ENCODE measurements at places on chromosomes 6 and 20.

GRCh38 chr20:23011008-23011721 is 23.9 kb upstream of the SSTR4 start:
- no peak for DNase-seq

DNA sequence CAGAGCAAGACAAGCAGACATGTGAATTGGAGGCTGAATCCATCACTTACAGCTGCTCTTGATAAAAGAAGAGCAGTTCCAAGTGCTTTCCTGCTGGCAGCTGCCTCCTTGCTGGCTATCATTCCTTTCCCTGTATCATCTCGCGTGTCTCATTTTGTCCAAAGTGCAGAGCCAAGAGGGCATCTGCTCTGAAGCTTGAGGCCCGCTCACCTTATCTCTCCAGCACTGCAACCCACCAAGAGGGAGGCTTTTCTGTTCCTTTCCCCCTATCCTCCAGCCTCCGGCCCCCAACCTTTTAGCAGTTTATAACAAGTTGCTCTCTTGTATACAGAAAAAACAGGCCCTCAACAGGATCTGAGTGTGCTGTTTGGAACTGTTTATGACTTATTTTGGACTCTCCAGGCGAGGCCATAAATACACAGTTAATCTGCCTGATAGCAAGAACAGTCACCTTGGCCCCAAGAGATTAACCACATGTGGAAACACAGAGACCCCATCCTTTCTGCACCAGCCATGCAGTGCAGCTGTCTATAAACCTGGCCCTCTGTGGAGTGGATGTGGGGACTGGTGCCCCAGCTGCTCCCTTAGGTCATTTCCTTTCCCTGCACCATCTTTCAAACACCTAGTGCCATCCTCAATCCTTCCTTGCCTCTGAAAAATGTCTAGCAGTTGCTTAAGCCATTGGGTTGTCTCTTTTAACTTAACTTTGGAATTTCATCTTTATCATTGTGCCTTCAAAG is 172.5 kb upstream of the FERMT1 start:
- DNase-seq, result no peak

GRCh38 chr6:157885211-157885788 is 62.3 kb downstream of the SNX9 start:
- DNase-seq, result no peak

GRCh38 chr6:80640176-80640575 is 533.7 kb downstream of the BCKDHB start:
- no peak for DNase-seq

DNA sequence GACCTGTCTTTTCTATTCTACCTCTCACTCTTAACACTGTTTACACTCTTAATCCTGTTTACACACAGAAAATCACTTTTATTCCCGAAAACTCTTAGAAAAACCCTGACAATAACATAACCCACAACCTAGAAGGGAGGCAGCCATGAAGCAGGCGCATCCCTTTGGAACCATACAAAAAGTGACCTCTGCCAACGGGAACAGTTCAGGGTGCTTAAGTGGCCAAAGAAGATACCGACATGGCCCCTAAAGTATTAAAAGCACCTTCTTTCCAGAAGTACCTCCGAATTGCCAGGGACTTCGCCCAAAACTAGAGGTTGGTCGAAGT is 490 bp downstream of the MMUT start:
- no peak for DNase-seq

DNA sequence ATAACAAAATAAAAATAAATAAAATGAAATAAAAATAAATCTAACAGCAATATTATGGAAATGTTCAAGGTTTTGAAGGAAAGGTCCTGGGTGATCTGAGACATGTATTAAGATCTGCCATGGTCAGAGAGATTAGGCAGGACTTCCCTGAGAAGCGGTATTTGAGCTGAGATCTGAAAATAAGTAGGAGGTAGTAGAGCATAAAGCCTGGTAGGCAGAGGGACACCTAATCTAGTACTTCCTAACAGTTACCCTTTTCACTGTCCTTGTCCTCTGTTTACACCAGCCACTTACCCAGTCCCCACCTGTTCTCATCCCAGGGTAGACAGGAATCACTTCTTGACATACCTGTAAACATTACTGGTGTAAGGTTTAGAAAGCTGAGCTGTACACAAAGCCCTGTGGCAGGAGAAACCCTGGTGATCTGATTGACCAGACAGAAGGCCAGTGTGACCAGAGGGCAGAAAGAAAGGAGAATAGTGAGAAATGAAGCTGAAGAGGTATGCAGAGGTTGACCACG is 8.3 kb upstream of the ZNF318 start:
- DNase-seq, result no peak

DNA sequence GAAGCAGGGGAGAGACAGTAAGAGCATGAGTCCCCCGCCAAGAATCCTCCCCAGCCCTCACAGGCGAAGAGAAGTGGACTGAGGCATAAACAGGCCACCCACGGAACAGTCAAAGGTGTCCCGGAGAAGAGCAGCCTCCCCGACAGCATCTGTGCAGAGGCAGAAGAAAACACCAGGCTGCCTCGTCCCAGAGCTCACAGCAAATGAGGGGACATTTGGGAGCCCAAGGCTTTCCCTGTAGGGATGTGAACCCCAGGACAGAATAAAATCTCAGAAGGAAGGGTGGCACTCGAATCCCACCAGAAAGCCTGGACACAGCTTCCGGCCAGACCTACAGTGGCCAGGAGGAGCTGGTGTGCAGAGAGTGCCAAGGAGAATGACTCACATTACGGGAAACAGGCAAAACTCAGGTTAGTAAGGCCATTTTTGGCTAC is 90.4 kb downstream of the DLL1 start:
- DNase-seq, result no peak

GRCh38 chr6:39965751-39966150 is 31.5 kb upstream of the MOCS1 start:
- no peak for DNase-seq

DNA sequence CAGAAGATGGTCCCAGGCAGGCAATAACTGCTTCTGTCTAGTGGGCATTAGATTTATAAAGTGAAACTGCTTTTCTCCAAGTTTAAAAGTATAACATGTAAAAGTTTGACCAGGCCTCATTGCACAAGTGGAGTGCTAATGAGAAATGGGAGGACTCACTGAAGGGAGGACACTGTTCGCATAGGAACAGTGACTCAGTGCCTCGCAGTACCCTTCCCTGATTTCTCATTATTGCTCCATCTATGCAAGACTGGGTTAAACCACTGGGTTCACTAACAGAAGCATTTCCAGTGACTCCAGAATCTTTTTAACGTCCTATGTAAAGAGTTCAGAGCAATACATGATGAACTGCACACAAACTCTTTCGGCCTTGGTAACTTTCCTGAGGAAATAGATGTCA is 79.6 kb downstream of the PCSK2 start:
- no peak for DNase-seq

DNA sequence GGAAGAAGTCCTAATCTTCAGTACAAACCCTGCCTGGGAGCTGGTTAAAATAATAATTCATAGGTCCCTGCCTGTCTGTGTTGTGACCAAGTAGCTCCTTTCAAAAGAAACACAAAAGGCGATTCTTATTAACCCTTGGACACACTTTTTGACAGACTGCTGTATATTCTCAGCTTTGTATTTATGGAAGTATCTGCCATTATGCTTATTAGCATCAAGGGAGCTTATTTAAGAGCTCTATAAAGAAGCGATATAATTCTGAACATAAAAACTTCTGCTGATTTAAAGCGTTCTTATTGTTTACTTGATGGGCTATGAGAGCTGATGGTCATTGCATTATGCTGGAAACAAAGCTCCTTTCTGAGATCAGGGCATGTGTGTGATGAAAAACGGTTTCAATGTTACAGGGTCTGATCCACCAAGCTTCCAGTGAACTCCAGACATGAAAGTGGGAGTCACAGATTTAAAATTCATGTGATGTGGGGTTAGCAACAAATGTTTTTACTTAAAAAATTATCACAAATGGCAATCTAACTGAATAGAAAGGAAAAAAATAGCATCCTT is 181.8 kb upstream of the PDE10A start:
- no peak for DNase-seq

- DNase-seq, result peak; percentile 63
Observed at GRCh38 chr20:2210646-2211552, 84.9 kb upstream of the TGM3 start.

DNA sequence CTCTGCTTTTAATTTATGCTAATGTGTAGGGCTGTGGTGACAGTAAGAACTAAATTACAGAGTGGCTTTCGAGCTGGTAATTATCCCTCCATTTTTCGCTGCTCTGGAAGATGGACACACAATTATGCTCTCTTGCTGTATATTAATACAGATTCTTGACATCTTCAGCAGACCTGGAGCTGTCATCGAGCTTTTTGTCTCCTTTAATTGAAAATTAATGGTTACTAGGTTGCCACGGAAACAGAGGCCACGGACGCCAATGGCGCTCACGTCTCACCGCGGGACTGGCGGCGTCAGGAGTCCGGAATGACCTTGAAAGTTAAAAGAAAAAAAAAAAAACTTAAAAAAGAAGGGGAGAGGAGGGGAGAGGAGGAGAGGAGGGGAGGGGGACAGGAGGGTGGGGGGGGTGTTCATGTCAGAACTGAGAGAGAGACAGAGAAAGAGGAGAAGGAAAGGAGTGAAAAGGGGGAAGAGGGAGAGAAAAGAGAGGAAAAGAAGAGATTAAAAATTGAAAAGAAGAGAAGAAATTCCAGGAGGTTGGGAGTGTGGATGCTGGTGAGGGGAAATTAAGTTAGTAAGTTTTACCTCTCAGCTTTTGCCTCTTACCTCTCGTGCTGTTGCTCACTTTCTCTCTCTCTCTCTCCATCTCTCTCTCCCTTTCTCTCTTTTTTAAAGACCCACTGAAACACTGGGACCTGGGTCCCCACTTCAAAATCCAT is 22.1 kb upstream of the FOXP4 start:
- DNase-seq, result no peak

GRCh38 chr20:62827311-62828038 is 10.6 kb downstream of the COL9A3 start:
- no peak for DNase-seq

- DNase-seq, result peak; percentile 53
Observed at GRCh38 chr6:84411060-84411629, 183.7 kb upstream of the CEP162 start.

DNA sequence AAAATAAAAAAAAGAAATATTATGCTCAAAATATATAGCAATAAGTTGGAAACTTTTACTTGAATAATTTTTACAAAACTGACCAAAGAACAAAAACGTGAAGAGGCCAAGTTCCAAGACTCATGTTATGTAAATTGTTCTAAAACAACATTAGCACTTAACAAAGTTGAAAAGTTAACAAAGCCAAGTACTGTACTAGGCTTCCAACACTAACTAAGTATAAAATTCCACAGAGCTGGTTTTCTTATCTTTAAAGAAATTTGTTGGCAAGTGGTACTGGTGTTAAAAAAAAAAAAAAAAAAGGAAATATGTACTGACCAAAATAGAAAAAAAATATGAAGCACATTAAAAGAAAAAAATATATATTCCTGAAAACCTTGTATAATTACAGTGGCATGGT is 127.8 kb downstream of the SLC16A10 start:
- DNase-seq, result no peak

DNA sequence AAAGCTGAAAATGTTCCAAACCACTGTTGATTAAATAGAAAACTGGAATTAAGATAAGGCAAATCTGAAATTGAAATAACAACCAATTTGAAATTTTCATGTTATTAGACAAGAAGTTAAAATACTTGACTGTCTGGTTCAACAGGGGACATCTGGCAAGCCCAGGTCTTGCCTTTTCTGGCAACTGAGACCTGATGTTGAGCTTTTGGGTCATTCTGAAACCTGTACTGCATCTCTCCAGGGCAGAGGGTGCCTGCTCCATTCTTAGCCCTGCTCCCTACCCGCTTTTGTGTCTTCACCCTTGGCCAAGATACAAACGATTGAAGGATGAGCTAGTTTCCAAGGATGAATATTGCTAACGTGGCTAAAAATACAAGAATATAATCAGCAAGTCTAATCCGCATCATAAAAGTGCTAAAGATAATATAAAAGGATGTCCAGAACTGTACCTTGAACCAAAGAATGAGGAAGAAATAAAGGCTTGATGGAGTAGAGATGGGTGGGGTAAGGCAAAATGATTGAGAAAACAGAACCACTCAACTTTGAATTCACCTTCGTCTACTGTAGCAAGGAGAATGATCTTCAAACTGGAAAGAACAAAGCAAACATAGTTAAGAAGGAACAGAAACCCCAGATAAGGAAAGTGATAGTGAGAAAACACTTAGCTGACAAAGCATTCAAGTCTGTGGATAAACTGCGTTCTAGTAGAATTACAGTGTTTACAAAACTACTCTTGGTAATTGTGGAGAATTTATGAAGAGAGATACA is 109.8 kb upstream of the MAN1A1 start:
- no peak for DNase-seq

DNA sequence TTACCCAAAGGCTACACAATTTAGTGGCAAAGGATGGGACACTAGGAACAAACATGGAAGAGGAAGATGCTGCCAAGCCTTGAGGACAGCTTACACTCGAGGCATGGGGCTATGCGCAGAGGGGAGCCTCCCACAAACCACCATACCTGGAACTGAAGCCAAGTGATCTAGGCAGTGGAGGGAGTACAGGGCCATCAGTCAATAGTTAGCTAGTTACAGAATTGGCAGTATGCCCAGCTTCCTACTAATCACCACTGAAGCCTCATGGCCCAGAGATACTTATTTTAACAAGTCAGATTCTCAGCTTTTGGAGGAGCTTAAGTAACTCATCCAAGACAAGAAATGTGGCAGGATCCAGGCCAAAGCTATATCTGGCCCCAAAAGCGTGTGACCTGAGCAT is 226.6 kb upstream of the MOCS1 start:
- DNase-seq, result no peak

GRCh38 chr6:32940656-32941213 is at the start of gene HLA-DMB:
TSS of gene HLA-DMB (minus strand) at chr6:32941028. CDS start at chr6:32940807, 221 bp downstream.
- no peak for DNase-seq

GRCh38 chr6:170137911-170138910 is 152.7 kb downstream of the DLL1 start:
- no peak for DNase-seq

- DNase-seq, result no peak
Observed at GRCh38 chr20:2805689-2806350, 5.4 kb upstream of the CPXM1 start.

- DNase-seq, result no peak
Observed at GRCh38 chr6:170045981-170046667, 244.8 kb downstream of the DLL1 start.

- peak; percentile 46 for DNase-seq
Observed at GRCh38 chr6:111722179-111722731, 116.6 kb upstream of the TRAF3IP2 start.

DNA sequence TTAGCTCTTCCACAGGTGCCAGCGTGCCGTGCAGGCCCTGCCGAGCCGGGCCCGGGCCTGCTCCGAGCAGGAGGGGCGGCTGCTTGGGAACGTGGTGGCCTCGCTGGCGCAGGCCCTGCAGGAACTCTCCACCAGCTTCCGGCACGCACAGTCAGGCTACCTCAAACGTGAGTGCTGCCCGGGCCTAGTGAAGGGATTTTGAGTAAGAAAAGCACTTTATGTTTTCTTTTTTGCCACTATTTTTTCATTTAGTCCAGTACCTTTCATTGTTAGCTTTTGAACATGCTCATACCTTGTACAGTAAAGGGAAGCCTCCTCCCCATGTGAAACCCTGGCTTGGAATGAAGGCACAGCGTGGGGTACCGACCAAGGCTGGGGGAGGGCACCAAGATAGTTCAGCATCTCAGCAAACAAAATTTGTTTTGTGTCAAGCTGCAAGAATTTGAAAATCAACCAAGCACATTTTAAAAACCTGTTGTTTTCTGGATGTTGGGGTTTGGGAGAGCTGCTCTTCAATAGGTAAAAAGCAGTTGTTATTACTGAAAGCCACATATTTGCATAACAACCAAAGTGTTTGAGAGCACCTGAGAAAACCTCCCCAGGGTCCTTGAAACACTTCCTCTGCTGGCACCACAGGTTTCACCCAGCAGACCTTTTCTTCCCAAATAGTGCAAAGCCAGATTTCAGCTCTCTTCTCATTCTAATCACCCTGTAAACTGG is 18.4 kb downstream of the STX16 start:
- no peak for DNase-seq

Measured in NCI-H226 (cell line).